Activated naive CD8-positive, alpha-beta T cell treated with anti-CD3 and anti-CD28 coated beads for 36 hours (primary cell): ENCODE measurements at places on chromosomes 5 and 9.

DNA sequence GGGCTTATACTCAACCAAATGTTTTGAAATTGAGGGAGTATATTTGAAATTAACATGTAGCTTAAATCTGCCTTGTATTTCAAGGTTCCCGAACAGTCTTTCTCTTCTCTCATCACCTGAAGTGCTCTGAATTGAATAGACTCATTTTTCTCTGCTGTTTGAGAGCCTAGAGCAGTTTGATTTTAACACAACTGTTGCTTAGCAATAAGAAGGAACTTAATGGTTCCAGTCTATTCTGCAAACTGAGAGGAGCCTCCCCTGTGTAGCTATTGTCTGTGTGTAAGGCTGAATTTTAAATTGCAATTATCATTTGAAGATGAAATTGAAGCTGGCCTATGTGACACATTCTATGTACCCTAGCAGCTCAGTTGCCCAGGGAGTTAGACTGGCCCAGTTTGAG lies 87.1 kb upstream of the CKMT2 start:
- H3K36me3 ChIP-seq = peaks cover 4% of the 10 kb centered on the region
- no peak overlapping the region for H3K4me3 ChIP-seq
- DNase-seq = no peak
- H3K4me1 ChIP-seq = peaks cover 17% of the 10 kb centered on the region
- H3K27ac ChIP-seq = no peak overlapping the region

DNA sequence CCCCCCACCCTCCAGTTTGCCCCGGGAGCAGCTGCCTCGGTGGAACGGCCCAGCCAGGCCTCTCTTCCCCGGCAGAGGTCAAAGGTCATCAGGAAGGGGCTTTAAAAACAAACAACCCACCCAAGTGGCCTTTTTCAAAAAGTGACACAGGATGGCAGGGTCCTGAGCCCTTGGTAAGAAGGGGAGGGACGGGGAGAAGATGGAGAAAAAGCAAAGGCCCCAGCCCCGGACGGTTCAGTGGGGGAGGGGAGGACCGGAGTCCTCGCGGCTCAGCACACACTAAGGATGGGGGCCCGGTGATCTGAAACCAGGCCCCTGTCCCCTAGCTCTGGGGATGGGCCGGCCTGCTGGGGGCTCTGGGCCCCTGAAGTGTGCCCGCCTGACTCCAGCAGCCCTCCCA lies 1.1 kb downstream of the PRRX2 start:
- H3K27ac ChIP-seq = no peak overlapping the region
- H3K36me3 ChIP-seq = no peaks in the 10 kb centered on the region

DNA sequence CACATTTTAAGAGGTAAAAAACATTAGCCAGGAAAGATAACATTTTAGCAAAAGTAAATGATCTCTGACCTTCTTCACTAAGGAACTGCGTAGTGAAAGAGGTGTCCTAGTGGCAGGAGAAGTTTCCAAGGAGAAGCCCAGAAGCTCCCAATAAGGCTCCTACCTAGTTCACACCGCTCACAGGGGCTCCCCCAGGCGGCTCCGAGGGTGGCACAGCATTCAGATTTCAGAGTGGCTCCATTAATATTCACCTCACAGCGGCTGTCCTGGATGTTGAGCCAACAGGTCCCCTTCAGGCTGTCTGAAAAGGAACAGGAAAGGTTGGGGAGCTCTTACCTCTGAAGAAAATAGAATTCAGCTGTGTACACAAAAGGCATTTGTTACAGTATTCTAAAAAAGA lies 187.3 kb downstream of the FBN2 start:
- H3K4me1 ChIP-seq = no peaks in the 10 kb centered on the region
- no peak overlapping the region for H3K4me3 ChIP-seq
- H3K27ac ChIP-seq = no peak overlapping the region
- H3K36me3 ChIP-seq = no peaks in the 10 kb centered on the region
- H3K27me3 ChIP-seq = no peaks in the 10 kb centered on the region

- no peak overlapping the region for H3K4me3 ChIP-seq
- H3K27me3 ChIP-seq = no peaks in the 10 kb centered on the region
- H3K4me1 ChIP-seq = no peaks in the 10 kb centered on the region
- H3K27ac ChIP-seq = no peak overlapping the region
- DNase-seq = no peak
These were observed 75.3 kb upstream of the PJA2 start for GRCh38 chr5:109485030-109485429.

DNA sequence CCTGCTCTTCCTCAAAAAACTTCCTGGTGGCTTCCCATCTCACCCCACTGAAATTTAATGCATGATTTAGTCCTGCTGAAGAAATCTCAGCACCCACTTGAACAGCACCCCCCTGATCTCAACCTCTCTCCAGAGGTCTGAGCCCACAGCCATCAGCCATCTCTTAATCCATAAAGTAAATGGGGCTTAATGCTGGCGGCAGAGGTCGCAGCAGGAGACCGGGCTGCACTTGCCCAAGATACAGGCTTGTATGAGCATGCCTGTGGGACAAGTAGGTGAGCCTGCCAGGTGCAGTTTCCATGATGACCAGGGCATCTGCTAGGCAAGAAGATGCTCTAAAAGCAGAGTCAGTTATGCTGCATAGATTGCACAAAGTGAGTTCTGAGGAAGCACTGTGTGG lies 52.4 kb upstream of the CTXN3 start:
- no peak for DNase-seq
- no peaks in the 10 kb centered on the region for H3K27me3 ChIP-seq
- peaks cover 5% of the 10 kb centered on the region for H3K4me1 ChIP-seq
- no peak overlapping the region for H3K4me3 ChIP-seq
- H3K36me3 ChIP-seq = no peaks in the 10 kb centered on the region

DNA sequence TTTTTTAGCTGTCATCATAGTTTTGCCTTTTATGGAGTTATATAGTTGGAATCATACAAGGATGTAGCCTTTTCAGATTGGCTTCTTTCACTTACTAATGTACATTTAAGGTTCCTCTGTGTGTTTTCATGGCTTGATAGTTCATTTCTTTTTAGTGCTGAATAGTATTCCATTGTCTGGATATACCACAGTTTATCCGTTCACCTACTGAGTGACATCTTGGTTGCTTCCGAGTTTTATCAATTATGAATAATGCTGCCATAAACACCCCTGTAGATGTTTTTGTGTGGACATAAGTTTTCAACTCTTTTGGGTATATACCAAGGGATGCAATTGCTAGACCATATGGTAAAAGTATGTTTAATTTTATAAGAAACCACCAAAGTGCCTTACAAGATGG lies 136.3 kb downstream of the NR3C1 start:
- DNase-seq = no peak
- peaks cover 3% of the 10 kb centered on the region for H3K4me1 ChIP-seq
- no peaks in the 10 kb centered on the region for H3K27me3 ChIP-seq
- no peak overlapping the region for H3K27ac ChIP-seq
- no peak overlapping the region for H3K4me3 ChIP-seq

DNA sequence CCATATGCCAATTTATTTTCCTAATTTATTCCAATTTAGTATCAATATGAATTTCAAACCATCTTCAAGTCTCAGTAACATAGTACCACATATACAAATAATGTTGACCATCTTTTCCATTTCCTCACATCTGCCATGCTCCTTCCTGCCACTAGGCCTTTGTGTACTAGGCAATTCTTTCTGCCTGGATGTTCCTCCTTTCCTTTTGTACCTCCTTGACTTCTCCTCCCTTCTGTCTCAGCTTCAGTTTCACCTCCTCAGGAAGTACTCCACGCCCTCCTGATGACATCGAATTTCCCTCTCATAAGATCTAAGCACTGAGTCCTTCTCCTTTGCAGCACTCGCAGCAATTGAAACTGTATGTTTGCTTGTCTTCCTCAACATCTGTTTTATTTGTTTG lies 53.9 kb downstream of the MEF2C start:
- H3K27me3 ChIP-seq = no peaks in the 10 kb centered on the region
- peaks cover 3% of the 10 kb centered on the region for H3K36me3 ChIP-seq
- peak; percentile 3 for DNase-seq
- peaks cover 65% of the 10 kb centered on the region for H3K4me1 ChIP-seq
- no peak overlapping the region for H3K4me3 ChIP-seq
- H3K27ac ChIP-seq = peak overlapping the region; percentile 76

DNA sequence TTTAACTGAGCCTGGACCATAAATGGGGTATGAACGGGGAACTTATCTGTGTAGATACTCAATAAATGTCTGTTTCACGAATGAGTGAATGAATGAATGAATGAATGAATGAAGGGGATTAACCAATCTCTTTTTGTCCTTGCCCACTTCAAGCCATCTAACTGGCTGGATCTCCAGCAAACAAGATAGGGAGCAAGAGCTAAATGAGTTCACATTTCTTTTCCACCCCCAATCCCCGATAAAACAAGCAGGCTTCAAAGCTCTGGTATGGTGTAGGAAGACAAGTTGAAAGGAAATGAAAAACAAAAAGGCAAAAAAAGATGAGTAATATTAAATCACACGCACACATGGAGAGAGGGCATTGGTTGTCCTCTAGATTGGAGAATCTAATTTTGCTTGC lies 84.0 kb downstream of the CMYA5 start:
- DNase-seq = no peak
- H3K4me3 ChIP-seq = no peak overlapping the region
- no peak overlapping the region for H3K27ac ChIP-seq

- no peak for DNase-seq
- H3K27ac ChIP-seq = no peak overlapping the region
- H3K4me3 ChIP-seq = no peak overlapping the region
- H3K4me1 ChIP-seq = no peaks in the 10 kb centered on the region
- H3K27me3 ChIP-seq = peaks cover 3% of the 10 kb centered on the region
These were observed 668.8 kb upstream of the KLF4 start for GRCh38 chr9:108158236-108158995.

DNA sequence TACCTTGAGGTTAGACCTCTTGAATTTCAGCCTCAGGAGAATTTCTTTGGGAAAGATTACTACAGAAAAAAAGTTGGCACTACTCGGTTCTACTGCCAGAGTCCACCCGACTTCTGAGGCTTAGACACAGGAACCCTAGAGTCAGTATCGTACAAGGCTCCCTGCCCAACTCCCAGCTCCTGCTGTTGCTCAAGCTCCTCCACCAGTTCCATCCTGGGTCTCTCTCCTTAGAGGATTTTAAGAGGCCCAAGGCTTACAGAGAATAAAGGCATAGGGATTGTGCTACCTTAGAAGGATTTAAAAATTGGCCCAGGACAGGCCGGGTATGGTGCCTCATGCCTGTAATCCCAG lies 29.0 kb upstream of the SSBP2 start:
- H3K4me3 ChIP-seq = peak overlapping the region; percentile 77
- H3K36me3 ChIP-seq = peaks cover 4% of the 10 kb centered on the region
- H3K4me1 ChIP-seq = peaks cover 21% of the 10 kb centered on the region

GRCh38 chr5:86709157-86709881 lies 91.6 kb downstream of the COX7C start:
- H3K27me3 ChIP-seq = peaks cover 4% of the 10 kb centered on the region
- H3K4me3 ChIP-seq = no peak overlapping the region
- no peak overlapping the region for H3K27ac ChIP-seq
- no peaks in the 10 kb centered on the region for H3K36me3 ChIP-seq
- H3K4me1 ChIP-seq = no peaks in the 10 kb centered on the region
- no peak for DNase-seq

DNA sequence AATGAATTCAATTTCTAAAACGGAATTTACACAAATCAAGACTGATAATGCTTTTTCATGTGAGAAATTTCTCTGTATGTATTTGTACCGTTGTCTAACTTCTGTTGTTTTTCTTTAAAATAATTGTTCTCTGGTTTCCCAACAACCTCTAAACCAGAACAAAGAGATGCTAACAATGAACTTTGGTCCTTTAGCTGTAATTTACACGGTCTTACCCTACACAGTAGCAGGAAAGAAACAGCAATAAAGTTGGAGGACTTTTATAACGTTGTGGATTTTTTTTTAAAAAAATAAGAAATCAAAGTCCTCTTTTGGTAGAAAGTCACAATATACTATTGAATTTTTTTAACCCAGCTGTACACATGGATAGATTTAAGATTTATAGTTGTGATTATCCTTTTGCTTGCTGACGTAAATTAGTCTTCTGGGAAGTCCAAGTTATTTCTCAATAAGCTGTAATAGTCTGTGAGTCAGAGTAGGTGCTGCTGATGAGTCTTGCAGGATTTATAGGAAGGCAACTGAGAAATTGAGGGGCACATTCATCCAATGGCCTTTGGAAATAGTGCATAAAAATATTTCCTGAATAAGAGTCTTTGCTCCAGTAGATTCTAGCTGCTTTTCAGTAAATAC lies 76.8 kb upstream of the PCSK1 start:
- H3K36me3 ChIP-seq = no peaks in the 10 kb centered on the region
- DNase-seq = no peak
- peaks cover 5% of the 10 kb centered on the region for H3K4me1 ChIP-seq
- no peak overlapping the region for H3K27ac ChIP-seq
- peaks cover 4% of the 10 kb centered on the region for H3K27me3 ChIP-seq

DNA sequence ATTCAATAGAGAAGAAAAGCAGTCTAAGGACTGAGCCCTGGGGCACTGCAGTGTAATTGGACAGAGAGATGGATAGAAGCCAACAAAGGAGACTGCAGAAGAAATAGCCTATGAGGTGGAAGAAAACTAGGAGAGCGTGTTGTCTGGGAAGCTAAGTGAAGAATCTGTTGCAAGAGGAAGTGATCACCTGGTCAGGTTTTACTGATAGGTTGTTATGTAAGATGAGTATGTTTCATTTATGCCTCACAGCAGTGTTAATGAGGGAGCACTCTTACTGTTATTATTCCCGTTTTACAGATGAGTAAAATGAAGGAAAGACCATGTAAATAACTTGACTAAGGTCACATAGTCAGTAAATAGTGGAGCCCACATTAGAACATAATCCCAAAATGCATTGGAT lies 80.0 kb upstream of the GRHPR start:
- no peaks in the 10 kb centered on the region for H3K36me3 ChIP-seq
- no peak overlapping the region for H3K4me3 ChIP-seq
- no peaks in the 10 kb centered on the region for H3K27me3 ChIP-seq

GRCh38 chr9:2425676-2426075 lies 195.9 kb upstream of the VLDLR start:
- H3K4me3 ChIP-seq = no peak overlapping the region
- H3K27ac ChIP-seq = no peak overlapping the region
- H3K4me1 ChIP-seq = no peaks in the 10 kb centered on the region
- no peak for DNase-seq
- no peaks in the 10 kb centered on the region for H3K27me3 ChIP-seq

DNA sequence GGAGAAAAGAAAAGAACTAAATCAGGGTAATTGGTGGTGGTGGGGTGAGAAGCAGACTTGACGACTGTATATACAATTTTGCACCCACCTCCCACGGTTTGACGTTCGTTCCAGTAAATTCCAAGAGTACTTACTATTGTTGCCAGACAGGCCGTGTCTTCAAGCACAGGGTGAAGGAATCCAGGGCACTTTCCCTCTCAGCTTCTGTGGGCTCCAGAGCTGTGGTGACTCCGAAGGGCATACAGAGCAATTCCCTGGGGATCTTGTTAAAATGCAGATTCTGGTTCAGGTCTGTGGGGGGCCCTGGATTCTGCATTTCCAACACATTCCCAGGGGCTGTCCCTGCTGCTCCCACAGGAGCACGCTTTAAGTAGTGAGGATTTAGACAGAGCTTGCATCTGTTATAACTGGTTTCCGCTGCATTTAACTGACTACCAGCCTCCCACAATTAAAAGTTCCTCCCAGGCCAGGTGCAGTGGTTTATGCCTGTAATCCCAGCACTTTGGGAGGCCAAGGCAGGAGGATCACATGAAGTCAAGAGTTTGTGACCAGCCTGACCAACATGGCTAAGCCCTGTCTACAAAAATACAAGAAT lies 49.3 kb upstream of the FANCC start:
- no peak for DNase-seq
- no peaks in the 10 kb centered on the region for H3K36me3 ChIP-seq
- H3K27me3 ChIP-seq = peaks cover 52% of the 10 kb centered on the region
